Thoracic aorta (tissue), 2 donors: ENCODE measurements at places on chromosomes 12 and 14. TPM values are rescaled to one million over a fixed set of nuclear protein-coding genes. Genes with fewer than 3 reads are reported as not detected.

GRCh38 chr14:64845878-64846277 is 33.8 kb downstream of the SPTB start:
- no peak for DNase-seq

DNA sequence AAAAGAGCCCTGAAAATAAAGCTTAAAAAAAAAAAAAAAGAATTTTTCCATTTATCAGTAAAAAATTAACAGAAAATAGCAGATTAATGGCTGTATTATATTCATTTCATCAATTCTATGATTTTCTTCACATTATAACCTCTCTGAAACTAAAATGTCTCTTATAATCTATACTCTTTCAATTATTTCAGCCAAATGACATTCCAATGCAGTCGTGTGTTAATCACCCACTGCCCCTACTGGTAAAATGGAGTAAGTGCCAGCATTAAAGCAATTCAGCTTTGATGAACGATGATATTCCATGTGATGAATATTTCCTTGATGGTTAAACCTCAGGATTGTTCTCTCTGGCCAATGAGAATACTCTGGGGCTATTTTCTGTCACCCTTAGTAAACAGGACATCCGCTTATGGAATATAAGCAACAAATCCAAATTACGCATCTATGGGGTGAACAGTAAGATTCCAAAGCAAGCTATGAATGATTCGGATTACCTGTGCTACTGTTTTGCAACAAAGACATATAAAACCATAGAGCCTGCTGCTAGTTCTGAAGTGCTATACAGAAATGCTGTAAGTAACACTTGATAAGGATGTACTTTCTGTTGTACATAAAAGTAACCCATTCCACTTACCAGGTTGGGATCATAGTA is 20.3 kb upstream of the SYCP3 start:
- DNase-seq, result no peak

- no peak for DNase-seq
Measured at GRCh38 chr14:77303417-77304156, 17.1 kb downstream of the POMT2 start.

- DNase-seq, result no peak
Measured at GRCh38 chr12:39780913-39781446, 161.4 kb upstream of the ABCD2 start.

GRCh38 chr14:75615200-75615599 is 36.8 kb downstream of the FLVCR2 start:
- DNase-seq, result no peak

GRCh38 chr12:43736927-43737440 is 21.6 kb downstream of the PUS7L start:
- no peak for DNase-seq

- no peak for DNase-seq
Measured at GRCh38 chr14:21025371-21026273, 761 bp upstream of the NDRG2 start.

GRCh38 chr12:115871714-115872113 is 405.8 kb downstream of the MED13L start:
- no peak for DNase-seq

The OR6C2 gene
- total RNA-seq, result not detected

GRCh38 chr12:25322918-25323531 is 72.3 kb upstream of the KRAS start:
- DNase-seq, result no peak

DNA sequence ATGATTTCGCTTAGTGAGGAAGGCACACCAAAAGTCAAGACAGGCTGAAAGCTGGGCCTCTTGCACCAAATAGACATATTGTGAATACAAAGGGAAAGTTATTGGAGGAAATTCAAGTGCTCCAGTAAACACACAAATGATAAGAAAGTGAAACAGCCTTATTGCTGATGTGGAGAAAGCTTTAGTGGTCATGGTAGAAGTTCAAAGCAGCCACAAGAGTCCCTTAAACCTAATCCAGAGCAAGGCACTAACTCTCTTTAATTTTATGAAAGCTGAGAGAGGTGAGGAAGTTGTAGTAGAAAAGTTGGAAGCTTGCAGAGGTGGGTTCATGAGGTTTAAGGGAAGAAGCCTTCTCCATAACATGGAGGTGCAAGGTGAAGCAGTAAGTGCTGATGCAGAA is 988.3 kb downstream of the VRK1 start:
- DNase-seq, result no peak
